ENCODE measurements at places on chromosomes 7 and 10. TPM values are rescaled to one million over a fixed set of nuclear protein-coding genes. Genes with fewer than 3 reads are reported as not detected.
A peak's percentile ranks its signal among the peaks of the same experiment; 100 is the strongest.

DNA sequence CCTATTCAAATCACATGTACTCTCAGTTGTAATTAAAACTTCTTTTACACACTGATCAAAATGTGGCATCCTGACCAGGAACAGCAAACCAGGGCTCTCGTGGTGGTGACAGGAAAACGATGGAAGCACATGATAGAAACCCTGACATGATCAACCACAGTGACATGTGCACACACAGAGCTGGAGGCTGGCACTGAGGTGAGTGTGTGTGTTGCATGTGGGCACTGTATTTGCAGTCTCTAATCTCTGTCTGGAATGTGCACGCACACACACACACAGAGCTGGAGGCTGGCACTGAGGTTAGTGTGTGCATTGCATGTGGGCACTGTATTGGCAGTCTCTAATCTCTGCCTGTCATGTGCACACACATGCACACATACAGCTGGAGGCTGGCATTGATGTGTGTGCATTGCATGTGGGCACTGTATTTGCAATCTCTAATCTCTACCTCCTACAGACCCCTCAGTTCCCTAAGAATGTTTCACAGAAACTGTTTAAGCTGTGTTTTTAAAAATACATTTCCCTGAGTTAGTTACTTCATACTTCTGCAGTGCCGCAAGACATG lies 406.9 kb downstream of the SFMBT2 start:
- H3K4me1 ChIP-seq: no peaks in the 10 kb centered on the region
- no peak for DNase-seq
- H3K27ac ChIP-seq: no peak overlapping the region
- H3K4me3 ChIP-seq: no peak overlapping the region
- peaks cover 49% of the 10 kb centered on the region for H3K27me3 ChIP-seq
- no peaks in the 10 kb centered on the region for H3K36me3 ChIP-seq

- no peak for DNase-seq
- no peaks in the 10 kb centered on the region for H3K27me3 ChIP-seq
- peaks cover 4% of the 10 kb centered on the region for H3K36me3 ChIP-seq
Observed at GRCh38 chr7:94375691-94376090, 19.0 kb upstream of the COL1A2 start.

DNA sequence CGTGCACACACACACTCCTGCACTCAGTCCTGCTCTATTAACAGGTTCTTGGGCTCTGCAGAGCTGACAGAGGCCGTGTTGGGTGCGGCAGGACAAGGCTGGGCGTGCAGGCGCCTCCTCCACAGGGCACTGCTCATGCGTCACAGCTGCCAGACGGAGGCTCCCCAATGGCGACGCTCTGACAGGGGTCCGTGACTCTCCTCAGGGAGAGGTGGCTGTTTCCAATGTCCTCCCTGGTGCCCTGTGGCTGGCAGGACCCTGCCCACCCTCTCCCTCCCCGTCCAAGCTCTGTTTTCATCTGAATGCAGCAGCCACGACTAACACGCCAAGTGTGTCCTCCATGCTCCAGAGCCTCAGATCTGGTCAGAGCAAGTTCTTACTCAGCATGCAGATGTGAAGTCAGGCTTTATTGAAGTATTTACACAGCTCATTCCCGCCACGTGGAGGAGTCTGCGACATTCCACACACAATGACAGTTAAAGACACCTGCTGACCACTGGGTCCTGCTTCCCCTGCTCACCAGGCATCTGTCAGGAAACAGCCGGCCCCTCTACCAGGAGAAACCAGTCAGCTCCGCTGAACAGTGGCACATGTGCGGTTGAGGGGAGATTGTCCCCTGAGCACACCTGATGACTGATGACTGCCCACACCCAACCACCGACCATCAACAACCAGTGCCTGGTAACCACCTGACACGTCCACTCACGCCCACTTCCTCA lies 116.7 kb downstream of the VIPR2 start:
- H3K4me3 ChIP-seq: peak overlapping the region; percentile 26
- peaks cover 41% of the 10 kb centered on the region for H3K4me1 ChIP-seq
- DNase-seq: no peak

DNA sequence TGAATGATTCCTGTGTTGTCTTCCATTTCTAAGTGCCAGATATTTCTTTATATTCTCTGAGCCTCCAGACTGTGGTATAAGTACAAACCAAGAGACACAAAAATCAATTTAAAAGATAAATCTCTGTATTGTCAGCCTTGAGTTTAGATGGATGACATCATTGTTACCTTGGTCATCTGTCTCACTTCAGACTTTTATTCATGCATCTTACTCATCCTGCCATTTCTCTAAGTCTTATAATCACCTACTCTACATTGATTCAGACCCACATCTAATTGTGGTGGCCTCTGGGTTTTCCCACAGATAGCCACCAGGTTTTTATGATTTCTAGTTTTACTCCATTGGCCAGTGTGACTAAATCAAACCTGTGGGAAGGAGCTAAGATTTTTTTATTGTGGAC lies 26.8 kb upstream of the HDAC9 start:
- peaks cover 10% of the 10 kb centered on the region for H3K4me1 ChIP-seq
- no peak overlapping the region for H3K27ac ChIP-seq
- H3K36me3 ChIP-seq: peaks cover 2% of the 10 kb centered on the region
- H3K27me3 ChIP-seq: no peaks in the 10 kb centered on the region

DNA sequence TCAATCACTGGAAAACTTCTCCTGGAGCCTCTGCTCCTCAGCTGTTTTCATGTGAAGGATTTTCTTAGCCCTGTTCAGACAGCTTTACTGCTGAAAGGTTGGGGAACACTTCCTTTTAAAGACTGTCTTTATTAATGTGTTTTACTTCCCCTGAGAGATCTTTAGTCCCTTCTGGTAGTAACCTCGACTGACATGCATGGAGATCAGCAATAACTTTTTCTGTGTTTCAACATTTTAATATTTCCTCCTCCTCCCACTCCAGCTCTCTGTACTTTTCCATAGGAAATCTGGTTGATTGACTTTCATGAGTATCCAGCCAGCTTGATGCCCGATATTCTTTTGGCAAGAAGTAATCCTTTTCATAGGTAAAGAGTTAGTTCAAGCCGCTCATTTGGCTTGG lies 62.7 kb upstream of the STRIP2 start:
- H3K27me3 ChIP-seq: no peaks in the 10 kb centered on the region

The ANXA8 gene
- total RNA-seq: 2.0 TPM

The FAM204A gene
- 53.0 TPM for total RNA-seq

The DLX6 gene
- total RNA-seq: 10.9 TPM

DNA sequence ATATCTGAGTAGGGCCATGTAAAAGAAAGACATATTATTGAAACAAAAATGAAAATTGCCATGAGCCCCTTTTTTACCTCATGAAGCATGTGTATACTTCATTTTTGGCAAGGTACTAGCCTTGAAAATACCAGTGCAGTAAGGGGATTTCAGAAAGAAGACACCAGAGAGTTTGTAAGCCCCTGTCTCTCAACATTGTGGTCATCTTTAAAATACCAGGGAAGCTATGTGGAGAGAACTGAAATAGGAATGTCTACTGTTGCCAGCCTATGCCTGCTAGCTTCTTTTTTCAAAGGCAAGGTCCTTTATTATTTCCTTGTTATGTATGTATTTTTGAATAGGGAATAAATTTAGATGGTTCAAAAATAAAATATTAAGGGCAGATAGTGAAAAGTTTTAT lies 57.8 kb downstream of the CASD1 start:
- peaks cover 17% of the 10 kb centered on the region for H3K36me3 ChIP-seq
- no peaks in the 10 kb centered on the region for H3K27me3 ChIP-seq
- DNase-seq: no peak
- H3K27ac ChIP-seq: no peak overlapping the region
- no peak overlapping the region for H3K4me3 ChIP-seq

GRCh38 chr7:131455546-131455945 lies 100.9 kb downstream of the PODXL start:
- no peaks in the 10 kb centered on the region for H3K27me3 ChIP-seq
- H3K27ac ChIP-seq: no peak overlapping the region
- no peak overlapping the region for H3K4me3 ChIP-seq
- H3K36me3 ChIP-seq: peaks cover 27% of the 10 kb centered on the region

DNA sequence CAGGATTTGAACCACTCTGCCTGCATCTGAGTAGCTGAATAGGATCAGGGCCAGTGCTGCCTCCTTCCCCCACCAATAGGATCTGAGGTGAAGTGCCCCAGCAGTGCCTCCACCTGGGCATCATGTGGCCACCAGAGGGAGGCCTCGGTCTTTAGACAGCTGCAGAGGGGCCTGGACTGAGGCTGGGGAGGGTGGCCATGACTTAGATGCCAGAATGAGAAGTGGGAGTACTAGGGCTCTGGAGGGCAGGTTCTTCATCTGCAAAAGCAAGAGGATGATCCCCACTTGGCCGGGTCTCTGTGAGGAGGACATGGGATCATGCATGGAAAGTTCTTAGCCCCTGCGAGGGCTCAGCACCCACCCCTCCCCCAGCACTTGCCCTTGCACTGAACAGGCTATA lies 56.9 kb downstream of the NEUROG3 start:
- no peak overlapping the region for H3K27ac ChIP-seq
- no peak for DNase-seq
- no peak overlapping the region for H3K4me3 ChIP-seq
- no peaks in the 10 kb centered on the region for H3K36me3 ChIP-seq
- peaks cover 33% of the 10 kb centered on the region for H3K27me3 ChIP-seq
- H3K4me1 ChIP-seq: no peaks in the 10 kb centered on the region

- no peak for DNase-seq
- no peaks in the 10 kb centered on the region for H3K4me1 ChIP-seq
- H3K36me3 ChIP-seq: no peaks in the 10 kb centered on the region
- no peak overlapping the region for H3K4me3 ChIP-seq
Observed at GRCh38 chr10:86179153-86179524, 187.5 kb downstream of the GRID1 start.

- H3K27me3 ChIP-seq: no peaks in the 10 kb centered on the region
- H3K36me3 ChIP-seq: no peaks in the 10 kb centered on the region
- H3K27ac ChIP-seq: peak overlapping the region; percentile 87
- H3K4me3 ChIP-seq: no peak overlapping the region
- peaks cover 19% of the 10 kb centered on the region for H3K4me1 ChIP-seq
Observed at GRCh38 chr10:16967866-16968415, 150.7 kb upstream of the RSU1 start.

- no peak overlapping the region for H3K4me3 ChIP-seq
- no peaks in the 10 kb centered on the region for H3K36me3 ChIP-seq
- no peaks in the 10 kb centered on the region for H3K4me1 ChIP-seq
- H3K27ac ChIP-seq: no peak overlapping the region
- no peaks in the 10 kb centered on the region for H3K27me3 ChIP-seq
- no peak for DNase-seq
Observed at GRCh38 chr7:20112696-20113095, 104.5 kb downstream of the MACC1 start.

DNA sequence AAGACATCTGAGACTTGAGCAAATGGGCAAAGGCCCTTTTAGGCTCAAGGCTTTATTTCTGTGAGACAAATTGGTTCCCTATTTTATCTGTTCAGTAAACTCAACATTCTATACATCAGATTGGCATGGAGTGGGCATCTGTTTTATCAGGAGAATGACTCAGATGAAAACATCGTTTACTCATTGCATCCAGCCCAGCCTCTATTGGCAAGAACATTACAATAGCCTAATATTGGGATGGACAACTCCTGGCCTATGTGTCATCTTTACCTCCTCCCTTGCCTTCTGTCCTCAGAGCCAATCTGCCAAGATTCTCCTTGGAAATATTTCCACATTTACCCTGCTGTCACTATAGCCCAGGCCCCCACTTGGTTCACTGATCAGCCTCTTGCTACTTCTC lies 5.5 kb upstream of the BLNK start:
- no peak overlapping the region for H3K4me3 ChIP-seq
- H3K4me1 ChIP-seq: peaks cover 15% of the 10 kb centered on the region
- H3K27me3 ChIP-seq: no peaks in the 10 kb centered on the region
- no peaks in the 10 kb centered on the region for H3K36me3 ChIP-seq

- H3K4me1 ChIP-seq: no peaks in the 10 kb centered on the region
- no peak for DNase-seq
- H3K27me3 ChIP-seq: no peaks in the 10 kb centered on the region
Observed at GRCh38 chr7:50952544-50952943, 169.8 kb upstream of the GRB10 start.

DNA sequence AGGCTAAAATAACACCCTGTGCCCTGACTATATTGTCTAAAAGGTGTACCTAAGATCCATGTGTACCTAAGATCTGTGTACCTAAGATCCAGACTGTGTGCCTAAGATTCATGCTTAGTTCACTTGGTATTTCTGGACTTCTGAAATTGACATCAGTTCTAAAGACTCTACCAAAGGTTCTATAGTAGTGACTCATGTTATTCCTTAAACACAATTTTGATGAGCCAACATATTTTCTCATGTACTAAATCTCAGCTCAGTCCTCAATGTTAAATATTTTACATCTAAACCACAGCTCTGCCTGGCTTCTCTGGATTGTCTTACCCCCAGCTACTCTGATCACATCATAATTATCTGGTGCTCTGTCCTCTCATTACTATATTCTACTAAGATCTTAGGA lies 802.3 kb upstream of the SORCS1 start:
- no peak overlapping the region for H3K4me3 ChIP-seq
- H3K4me1 ChIP-seq: peaks cover 4% of the 10 kb centered on the region
- DNase-seq: no peak
- H3K27ac ChIP-seq: no peak overlapping the region

The ANK3 gene
- total RNA-seq: 243 TPM

The HMX2 gene
- not detected for total RNA-seq

The HSPA14 gene
- 11.2 TPM for total RNA-seq

DNA sequence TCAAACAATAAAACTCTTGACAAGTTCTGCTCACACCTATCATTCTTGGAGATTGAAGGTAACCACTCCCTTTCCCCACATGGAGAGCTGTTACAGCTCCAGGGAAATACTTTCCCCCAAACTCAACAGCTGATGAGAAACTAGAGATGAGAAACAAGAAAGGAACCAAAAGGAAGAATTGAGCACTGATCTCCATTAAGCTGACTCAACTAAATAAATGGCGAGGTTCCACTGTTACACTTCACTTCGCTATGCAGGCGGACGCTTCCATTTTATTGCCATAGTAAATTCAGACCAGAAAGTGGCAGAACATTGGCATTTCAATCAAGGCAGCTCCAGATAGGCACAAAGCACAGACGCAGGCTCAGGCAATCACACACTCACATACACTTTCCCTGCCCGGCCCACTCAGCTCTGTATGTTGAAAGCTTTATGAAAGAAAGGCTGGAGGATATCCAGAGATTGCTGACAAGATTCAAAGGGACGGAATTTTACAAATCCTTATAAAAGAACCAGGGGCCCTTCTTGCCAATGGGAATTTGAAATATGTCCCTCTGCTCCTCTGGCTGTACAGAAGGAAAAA lies 11.5 kb upstream of the YAE1 start:
- H3K4me1 ChIP-seq: peaks cover 32% of the 10 kb centered on the region
- no peaks in the 10 kb centered on the region for H3K36me3 ChIP-seq
- DNase-seq: no peak

All from mesothelial cell of epicardium (in vitro differentiated cells).